ENCODE measurements at places on chromosomes 4 and X.
A peak's percentile ranks its signal among the peaks of the same experiment; 100 is the strongest.

GRCh38 chrX:31266203-31267076, 194.6 kb upstream of the FTHL17 start:
- no peak for DNase-seq

- DNase-seq, result peak; percentile 43
These were observed 2.7 kb downstream of the FOXO4 start for GRCh38 chrX:71098302-71098701.

- no peak for DNase-seq
These were observed 509.8 kb downstream of the CENPC start for GRCh38 chr4:67035501-67035900.

GRCh38 chr4:19030048-19030447, 1008.5 kb upstream of the LCORL start:
- no peak for DNase-seq

- DNase-seq, result no peak
These were observed 59.1 kb upstream of the USP9X start for GRCh38 chrX:41025926-41026701.

- DNase-seq, result no peak
These were observed 285.2 kb upstream of the ARX start for GRCh38 chrX:25300994-25301393.

DNA sequence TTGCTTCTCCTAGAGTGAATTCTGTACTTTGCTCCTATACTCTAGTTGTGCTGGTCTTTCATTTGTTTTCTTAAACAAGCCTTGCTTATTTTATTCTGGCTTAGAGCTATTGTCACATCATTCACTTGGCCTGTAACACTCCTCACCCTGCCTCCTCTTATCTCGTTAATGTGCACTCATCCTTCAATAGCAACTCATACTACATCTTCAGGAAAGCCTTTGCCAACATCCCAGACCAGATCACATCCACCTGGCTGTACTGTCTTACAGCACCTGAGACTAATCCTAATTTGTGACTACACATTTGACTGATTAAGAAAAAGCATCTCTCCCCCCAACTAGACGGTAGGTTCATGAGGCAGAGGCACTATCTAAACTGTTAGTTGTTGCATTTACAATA, 80.8 kb downstream of the SLC7A11 start:
- DNase-seq, result no peak

DNA sequence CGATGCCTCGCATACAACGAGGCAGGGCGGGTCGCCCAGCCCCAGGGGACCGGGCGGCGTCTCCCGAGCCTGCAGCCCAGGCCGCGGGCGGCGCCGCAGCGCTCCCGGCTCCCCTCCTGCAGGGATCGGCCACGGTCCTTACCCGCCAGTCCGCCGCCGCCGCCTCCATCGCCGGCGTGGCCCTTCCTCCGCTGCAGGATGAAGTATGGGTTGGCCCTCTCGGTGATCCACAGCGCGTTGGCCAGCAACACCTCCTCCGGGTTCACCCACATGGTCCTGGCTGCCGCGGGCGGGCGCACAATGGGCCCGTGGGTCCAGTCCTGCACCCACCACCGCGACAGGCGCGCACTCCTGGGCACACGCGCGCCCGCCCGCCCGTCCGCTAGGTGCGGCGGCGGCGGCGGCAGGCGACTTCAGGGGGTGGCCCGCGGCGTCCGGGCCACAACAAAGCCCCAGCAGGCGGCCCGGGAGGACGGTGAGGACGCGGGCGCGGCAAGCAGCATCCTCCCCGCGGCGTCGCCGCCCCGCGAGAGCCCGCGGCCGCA, 339 bp downstream of the TBC1D9 start:
- DNase-seq, result no peak

- no peak for DNase-seq
These were observed 15.8 kb downstream of the SLC7A11 start for GRCh38 chr4:138226351-138226750.

DNA sequence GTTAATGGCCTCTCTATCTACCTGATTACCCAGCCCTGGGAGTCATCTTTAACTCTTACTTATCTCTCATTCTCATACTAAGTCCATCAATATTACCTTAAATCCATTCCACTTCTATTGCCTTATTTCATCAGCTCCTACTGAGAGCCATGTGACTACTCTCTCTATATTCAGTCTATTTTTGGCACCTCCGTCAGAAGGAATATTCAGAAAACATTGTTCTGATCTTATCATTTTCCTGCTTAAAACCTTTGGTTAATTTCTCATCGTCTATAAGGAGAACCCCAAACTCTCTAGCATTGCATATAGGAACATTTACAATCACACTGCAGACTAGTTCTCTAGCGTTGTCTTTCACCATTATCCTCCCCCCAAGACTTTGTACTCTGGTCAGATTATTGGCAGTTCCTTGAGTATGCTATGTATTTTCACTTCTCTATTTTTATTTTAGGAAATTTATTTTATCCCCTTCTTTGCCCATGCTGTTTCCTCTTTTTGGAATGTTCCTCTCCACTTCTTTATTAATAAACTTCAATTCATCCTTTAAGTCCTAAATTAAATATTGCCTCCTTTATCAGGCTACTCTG, 13.7 kb upstream of the AMMECR1 start:
- no peak for DNase-seq

DNA sequence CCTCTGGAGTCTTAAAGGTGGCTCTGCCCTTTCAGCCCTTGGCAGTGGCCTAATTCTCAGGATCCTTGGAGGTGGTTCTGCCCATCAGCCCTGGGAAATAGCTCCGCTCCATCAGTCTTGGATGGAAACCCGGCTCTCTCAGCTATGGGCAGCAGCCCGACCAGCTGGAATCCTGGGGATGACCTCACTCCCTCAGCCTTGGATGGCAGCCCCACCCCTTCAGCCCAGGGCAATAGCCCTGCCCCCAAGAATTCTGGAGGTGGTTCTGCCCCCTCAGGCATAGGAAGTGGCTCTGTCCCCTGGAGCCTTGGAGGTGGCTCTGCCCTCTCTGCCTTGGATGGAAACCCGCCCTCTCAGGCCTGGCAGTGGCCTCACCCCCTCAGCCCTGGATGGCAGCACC, 127.7 kb downstream of the RBMX2 start:
- DNase-seq, result no peak

DNA sequence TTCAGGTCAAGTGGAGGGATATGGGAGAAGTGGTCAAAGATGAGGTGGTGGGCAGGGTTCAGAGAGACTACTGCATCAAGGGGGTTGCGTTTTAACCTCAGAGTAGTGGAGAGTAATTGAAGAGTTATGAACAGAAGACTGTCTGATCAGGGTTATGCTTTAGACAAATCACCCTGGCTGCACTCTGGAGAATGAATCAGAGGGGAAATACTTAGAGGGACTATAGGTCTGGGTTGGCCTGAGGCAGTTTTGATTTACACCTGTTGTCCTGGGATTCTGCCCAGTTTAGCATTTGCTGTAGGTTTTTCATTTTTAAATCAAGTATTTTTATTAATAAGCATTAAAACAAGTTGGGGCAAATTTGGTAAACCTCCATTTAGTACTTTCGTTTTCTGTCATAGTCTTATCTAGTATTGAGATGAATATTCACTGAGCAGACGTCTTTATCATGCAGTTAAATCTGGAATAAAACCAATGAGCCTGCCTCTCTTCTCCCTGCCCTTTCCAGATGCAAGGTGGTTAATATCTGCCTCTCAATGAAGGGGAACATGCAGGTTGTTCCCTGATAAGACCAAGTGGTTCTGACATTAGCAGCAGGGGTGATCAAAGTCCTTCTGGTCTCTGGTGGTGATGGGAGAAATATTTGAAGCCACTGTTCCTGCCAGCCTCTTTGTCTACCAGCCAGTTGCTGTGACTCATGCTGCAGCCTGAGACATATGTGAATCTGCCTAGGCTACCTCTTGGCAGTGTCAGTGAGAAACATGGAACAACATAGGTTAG, 116.0 kb upstream of the RPS6KA3 start:
- no peak for DNase-seq

- no peak for DNase-seq
These were observed 74.7 kb downstream of the CHRNA9 start for GRCh38 chr4:40409835-40410234.
